ENCODE measurements at places on chromosomes 6 and 20.

DNA sequence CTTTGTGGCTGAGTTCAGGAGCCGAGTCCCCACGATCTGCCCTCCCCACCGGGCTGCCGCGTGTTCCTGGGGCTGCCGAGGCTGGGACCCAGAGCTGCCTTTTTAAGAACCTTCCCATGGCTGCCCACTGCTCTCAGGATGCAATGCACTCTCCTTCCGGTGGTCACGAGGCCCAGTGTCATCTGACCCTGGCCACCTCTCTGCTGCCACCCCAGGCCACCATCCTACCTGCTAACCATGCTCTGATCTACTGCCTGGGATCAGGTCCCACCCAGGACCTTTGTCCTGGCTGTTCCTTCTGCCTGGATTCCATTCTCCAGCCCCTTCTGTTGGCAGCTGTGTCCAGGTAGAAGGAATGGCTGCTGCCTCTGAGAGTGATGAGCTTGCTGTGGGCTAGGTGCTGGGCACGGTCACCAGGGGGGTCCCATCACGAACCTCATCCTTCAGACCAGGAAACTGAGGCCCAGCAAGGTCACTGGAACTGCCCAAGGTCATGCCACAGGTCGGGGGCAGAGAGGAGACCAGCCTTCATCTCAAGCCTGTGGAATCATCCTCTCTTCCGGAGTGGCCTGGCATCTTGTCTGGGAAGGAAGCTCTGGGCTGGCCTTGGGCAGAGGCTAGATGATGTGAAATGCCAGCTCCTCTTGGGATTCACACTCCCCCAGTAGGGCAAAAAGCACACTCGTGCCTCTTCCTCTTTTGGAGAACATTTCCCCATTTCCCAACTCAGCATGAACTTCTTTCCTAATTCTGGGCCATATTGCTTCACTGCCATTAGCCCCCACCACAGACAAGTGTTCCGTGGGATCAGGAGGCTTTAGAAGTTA, 20.5 kb downstream of the PCK1 start:
- peak; percentile 92 for DNase-seq

DNA sequence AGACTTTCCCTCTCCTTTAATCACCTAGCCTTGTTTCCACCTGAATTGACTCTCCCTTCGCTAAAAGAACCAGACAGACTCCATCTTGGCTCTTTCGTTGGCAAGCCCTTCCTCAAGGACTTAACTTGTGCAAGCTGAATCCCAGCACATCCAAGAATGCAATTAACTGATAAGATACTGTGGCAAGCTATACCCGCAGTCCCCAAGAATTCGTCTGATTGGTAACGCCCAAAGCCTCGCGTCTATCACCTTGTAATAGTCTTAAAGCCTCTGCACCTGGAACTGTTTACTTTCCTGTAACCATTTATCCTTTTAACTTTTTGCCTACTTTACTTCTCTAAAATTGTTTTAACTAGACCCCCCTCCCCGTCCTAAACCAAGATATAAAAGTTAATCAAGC, 15.6 kb upstream of the MYCT1 start:
- no peak for DNase-seq

GRCh38 chr6:143696664-143697000, 18.9 kb downstream of the PHACTR2 start:
- DNase-seq, result no peak

DNA sequence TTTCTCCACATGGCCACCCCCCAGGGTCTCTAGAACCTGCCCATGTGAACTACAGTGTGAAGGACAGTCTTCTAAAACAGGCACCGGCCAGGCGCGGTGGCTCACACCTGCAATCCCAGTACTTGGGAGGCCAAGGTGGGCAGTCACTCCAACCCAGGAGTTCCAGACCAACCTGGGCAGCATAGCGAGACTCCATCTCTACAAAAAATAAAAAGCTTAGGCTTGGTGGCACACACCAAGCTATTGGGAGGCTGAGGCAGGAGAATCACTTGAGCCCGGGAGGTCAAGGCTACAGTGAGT, 13.7 kb downstream of the ACSS1 start:
- DNase-seq, result no peak

DNA sequence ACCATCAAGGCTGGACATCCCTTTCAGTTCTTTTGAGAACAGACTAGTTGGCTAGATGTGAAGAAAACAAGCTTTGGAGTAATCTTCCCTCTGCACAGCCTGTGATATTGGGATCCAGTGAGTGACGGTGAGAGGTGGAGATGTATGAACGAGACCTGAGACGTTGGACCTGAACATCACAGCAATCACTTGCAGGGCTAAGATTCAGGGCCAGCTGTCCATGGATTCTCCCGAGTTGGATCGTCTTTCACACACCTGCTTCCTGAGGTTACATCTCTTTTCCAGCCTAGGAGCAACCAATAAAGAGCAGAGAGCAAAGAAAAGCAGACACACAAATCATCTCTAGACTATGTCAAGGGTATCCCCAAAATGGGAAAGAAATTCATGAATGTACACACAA, 30.0 kb upstream of the TMEM14A start:
- DNase-seq, result no peak

DNA sequence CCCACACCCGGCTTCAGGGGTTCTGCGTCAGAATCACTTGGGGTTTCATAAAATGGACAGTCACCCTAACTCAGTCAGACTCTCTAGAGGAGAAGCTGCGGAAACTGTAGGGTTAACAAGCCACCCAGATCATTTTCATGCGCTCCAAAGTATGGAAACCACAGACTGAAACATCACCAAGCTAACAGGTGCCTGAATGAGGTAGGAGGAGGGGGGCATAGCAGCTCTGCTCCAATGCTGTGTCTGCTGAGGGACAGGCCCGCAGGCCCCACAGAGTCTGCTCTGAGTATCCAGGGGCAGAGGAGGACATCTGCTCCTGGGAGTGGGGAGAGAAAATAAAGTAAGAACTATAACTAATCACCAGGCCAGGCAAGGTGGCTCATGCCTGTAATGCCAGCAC, 97.1 kb upstream of the AKAP12 start:
- DNase-seq, result no peak

DNA sequence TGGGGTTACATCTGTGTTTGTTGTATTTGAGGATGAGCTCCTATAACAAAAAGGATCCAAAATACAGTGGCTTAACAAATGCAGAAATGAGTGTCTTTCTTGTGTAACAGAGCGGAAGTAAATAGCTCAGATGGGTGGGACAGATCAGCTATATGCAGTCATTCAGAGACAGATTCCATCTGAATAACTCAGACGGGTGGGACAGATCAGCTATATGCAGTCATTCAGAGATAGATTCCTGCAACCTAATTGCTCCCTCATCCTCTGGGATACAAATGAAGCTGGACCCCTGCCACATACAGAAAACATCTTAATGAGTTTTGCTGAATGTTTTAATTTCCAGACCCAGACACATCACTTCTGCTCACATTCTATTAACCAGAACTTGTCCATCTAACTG, 332.3 kb downstream of the BCKDHB start:
- DNase-seq, result no peak

DNA sequence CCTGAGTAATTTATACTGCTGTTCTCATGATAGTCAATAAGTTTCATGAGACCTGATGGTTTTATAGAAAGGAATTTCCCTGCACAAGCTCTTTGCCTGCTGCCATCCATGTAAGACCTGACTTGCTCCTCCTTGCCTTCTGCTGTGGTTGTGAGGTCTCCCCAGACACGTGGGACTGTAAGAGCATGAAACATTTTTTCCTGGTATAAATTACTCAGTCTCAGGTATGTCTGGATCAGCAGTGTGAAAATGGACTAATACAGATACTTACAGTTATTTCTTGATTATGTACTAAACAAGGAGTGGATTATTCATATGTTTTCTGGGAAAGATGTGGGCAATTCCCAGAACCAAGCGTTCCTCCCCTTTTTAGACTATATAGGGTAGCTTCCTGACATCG, 1.9 kb upstream of the TRIM38 start:
- DNase-seq, result no peak

DNA sequence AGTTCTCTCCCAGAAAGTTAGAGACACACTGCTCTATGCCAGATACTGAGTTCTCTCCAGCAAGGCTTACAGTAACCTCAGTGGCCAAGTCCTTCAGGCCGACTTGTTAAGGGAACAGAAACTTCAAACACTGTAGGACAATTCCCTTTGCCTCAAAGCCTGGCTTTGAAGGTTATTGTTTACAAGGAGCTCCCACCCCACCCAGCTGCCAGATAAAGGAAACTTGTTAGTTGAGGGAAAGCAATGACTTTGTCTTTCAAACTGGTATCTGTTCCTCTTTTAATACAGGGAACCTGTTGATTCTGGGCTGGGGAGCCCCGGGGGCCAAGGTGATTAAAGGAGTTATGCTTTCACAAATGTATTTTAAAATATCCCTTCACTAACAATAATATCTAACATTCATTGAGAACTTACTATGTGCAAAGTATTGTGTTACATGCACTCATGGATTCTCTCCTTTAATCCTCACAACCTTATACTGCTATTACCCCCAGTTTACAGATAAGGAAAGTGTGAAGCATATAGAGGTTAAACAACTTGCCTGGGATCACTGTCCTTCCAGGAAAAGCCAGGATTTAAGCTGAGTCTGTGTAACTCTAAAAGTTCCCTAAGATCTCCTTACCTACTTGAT, 27.6 kb upstream of the CDKN1A start:
- peak; percentile 64 for DNase-seq

- DNase-seq, result no peak
These were observed 32.0 kb downstream of the KIF16B start for GRCh38 chr20:16541226-16541625.

- no peak for DNase-seq
These were observed 2.1 kb downstream of the PANK2 start for GRCh38 chr20:3890999-3891929.

GRCh38 chr6:167993169-167993568, 4.3 kb upstream of the KIF25 start:
- DNase-seq, result no peak

GRCh38 chr6:125804264-125804663, 13.5 kb downstream of the NCOA7 start:
- no peak for DNase-seq

DNA sequence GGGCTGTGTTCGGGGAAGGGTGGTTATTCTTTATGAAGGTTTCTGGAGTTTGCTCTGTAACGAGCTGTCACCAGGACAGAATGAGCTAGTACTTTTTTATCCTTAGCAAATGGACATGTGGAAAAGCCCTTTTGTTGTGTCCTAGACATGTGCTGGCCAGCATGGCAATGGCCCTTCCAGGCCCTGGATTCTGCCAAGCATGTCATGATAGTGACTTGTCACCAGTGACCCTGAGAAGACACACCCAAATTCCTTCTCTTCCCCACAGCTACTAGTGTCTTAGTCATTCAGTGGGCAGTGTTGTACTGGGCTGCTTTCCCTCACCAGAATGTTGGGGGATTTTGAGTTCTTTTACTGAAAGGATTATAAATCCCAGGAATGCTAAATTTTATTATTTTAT, 74.0 kb upstream of the XRN2 start:
- DNase-seq, result no peak

GRCh38 chr6:168299541-168300511, 19.8 kb downstream of the DACT2 start:
- no peak for DNase-seq

GRCh38 chr6:101490857-101491256, 97.3 kb downstream of the GRIK2 start:
- no peak for DNase-seq

DNA sequence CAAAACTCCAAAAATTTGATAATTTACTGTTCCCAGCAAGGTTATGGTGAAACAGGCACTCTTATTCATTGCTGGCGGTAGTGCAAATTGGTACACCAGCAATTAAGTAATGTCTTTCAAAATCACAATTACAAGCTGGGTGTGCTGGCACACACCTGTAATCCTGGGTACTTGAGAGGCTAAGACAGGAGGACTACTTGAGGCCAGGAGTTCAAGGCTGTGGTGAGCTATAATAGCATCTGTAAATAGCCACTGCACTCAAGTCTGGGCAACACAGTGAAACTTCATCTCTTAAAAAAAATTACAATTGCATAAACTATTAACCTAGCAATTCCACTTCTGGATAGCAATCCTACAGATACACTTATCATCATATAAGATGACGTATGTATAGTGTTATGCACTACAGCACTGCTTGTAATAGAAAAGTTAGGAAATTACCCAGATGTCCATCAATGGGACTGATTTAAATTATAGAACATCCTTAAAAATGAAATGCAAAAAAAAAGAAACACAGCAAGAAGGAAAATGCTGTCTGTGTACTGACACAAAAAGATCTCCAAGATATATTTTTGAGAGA, 31.4 kb downstream of the NCOA6 start:
- DNase-seq, result no peak

Data from suppressor macrophage (primary cell).